ENCODE measurements at places on chromosomes 6 and 20.
A peak's percentile ranks its signal among the peaks of the same experiment; 100 is the strongest.

- peak; percentile 13 for DNase-seq
Observed at GRCh38 chr20:57647933-57648785, 27.9 kb upstream of the ZBP1 start.

DNA sequence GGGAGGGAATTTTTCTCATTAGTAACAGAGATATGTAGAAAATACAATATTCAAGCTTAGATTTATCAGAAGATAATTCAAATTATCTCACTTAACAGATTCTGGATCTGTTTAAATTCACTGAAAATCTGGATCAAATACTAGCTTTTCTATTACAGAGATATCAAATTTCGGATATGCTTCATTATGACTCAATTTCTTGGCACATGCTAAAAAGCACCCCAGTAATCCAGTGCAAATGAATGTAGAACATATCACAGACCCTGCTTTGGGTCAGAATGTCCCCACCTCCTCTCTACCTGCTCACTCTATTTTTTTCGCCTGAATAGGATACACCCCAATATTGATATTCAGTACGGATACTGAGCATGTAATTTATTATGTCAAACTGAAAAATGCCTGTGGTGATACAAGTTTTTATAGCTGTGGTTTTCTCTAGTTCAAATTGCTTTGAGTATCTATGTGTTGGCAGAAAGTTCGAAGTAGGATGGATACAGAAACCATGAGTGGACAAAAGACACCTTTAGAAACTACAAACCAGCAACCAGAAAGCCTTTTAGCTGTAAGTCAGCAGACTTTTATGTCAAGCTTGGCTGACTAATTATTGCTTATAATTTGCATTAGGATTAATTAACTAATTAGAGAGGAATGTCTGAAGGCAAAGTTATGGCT is 290.0 kb downstream of the TFAP2B start:
- no peak for DNase-seq

- no peak for DNase-seq
Observed at GRCh38 chr6:89291256-89291819, 23.8 kb downstream of the GABRR2 start.

GRCh38 chr6:115894426-115894992 is 166.2 kb downstream of the FRK start:
- DNase-seq: no peak

GRCh38 chr6:107546691-107547450 is 57.0 kb downstream of the SOBP start:
- no peak for DNase-seq

- no peak for DNase-seq
Observed at GRCh38 chr6:110617057-110617456, 140.6 kb upstream of the SLC22A16 start.

- DNase-seq: no peak
Observed at GRCh38 chr6:12590901-12591300, 125.7 kb upstream of the PHACTR1 start.

- DNase-seq: no peak
Observed at GRCh38 chr6:39681674-39682121, 43.5 kb downstream of the KIF6 start.

GRCh38 chr6:151475653-151476523 is 17.9 kb upstream of the CCDC170 start:
- DNase-seq: peak; percentile 69

DNA sequence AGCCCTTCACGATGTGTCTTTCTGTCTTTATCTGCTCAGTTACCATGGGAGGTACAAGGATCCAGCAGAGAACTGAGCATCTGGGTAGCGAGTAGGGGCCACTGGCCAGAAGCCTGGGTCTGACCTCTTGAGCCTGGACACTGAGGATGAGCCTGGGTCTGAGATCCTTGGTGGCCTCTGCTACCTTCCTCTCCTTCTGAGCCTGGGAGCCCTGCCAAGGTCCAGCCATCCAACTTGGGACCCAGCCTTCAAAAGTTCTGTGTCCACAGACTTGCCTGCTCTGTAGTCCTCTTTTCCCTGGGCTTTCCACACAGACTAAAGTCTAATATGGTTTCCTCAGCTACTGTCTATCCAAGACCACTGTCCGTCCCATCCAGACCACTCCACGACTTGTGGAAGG is 60.2 kb upstream of the NAA20 start:
- DNase-seq: no peak

DNA sequence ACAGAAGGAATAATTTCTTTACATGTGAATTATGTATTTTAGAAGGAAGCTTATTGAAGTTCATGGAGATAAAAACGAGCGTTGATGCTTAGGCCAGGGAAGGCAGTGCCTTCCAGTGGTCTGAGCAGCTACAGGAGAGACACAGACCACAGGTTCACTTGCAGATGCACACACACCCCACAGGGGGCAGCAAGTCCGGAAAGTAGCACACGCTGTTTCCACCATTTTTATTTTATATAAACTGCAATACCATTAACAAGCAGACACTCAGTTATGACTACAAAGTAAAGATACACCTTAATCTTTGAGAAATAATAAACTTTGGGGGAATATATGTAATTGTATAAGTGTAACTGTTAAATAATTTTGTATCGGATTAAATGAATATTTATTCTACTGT is 13.5 kb upstream of the DACT2 start:
- DNase-seq: no peak

DNA sequence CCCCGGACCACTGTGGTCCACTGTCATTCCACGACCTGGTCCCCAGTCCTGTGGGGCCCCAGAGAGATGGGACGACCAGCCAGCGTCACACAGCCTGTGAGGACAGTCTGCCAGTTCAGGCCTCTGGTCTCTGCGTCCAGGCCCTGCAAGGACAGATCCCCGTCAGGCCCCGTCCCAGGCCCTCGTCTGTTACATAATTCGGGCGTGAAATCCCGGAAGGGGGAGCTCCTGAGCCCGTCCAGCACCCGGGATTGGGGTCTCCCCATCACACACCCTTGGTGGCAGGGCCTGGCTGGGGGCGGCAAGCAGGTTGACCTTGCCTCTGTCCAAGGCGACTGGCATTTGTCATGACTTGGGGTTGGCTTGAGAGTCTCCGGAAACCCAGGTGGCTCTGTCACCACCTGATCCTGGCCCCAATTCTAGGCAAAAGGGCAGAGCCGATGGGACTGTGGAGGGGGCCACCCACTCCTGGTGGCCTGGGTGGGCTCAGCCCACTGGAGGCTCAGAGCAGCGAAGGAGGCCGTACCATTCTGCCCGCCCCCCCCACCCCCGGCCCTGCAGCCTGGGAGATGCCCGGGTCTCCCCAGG is 73.8 kb upstream of the GATA5 start:
- no peak for DNase-seq

- DNase-seq: no peak
Observed at GRCh38 chr6:19231878-19232561, 605.1 kb upstream of the ID4 start.

GRCh38 chr6:41624621-41625380 is 13.5 kb upstream of the MDFI start:
- no peak for DNase-seq

- no peak for DNase-seq
Observed at GRCh38 chr6:11412011-11412424, 125.5 kb upstream of the TMEM170B start.

- DNase-seq: no peak
Observed at GRCh38 chr20:33650753-33651561, 11.2 kb upstream of the C20orf144 start.

DNA sequence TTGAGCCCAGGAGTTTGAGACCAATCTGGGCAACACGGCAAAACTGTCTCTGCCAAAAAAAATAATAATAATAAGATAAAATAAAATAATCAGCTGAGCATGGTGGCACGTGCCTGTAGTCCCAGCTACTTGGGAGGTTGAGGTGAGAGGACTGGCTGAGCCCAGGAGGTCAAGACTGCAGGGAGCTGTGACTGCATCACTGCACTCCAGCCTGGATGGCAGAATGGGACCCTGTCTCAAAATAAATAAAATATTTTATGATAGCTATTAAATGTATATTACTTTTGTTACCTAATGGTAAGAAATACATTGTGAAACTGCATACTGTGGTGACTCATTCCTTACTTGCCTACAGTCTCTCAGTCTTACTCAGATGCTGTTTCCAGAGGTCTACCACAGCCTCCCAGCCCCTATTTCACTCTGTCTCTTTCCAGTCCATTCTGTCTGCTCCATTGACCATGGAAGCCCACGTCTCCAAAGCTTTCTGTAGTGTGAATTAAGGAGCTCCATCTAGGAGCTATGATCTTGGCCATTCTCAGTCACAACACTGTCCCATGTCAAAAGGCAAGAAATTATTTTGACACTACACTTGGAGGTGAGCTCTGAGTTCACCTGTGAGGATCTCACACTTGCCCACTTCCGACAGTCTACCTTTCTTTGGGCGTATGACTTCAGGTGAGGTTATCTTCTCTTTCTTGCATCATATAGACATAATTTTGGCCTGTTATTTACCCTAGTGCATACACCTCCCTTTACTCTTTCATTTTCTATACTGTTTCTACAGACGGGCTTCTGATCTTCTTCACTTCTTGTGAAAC is 22.4 kb upstream of the SNX9 start:
- DNase-seq: no peak

GRCh38 chr20:52747845-52748284 is 224.3 kb upstream of the TSHZ2 start:
- no peak for DNase-seq

DNA sequence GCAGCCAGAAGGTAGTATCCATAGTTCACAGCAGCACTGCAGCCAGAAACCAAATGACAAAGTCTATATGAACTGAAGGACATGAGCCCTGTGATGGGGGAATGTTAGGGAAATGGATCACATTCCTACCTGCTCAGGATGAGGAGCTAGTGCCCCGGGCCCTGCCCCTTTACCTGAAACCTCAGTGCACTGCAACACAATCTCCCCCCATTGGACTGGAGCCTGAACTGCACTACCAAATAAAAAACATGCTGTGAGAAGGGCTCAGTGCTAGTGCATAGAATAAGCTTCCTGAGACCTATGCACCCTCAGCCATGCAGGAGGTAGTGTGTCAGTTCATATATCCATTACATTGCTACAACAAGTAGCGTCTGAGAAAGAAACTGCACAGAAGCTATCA is 477.8 kb downstream of the HACE1 start:
- no peak for DNase-seq

GRCh38 chr6:91697010-91697695 is 1110.3 kb upstream of the MAP3K7 start:
- DNase-seq: no peak

GRCh38 chr6:56890066-56890465 is 64.8 kb upstream of the BEND6 start:
- no peak for DNase-seq

GRCh38 chr6:26576929-26577719 is 19.6 kb upstream of the ABT1 start:
- peak; percentile 53 for DNase-seq

- no peak for DNase-seq
Observed at GRCh38 chr6:119896806-119897205, 547.2 kb upstream of the MAN1A1 start.
